Hindlimb muscle (tissue), 1 donor: ENCODE measurements at places on chromosomes 7 and 10. TPM values are rescaled to one million over a fixed set of nuclear protein-coding genes. Genes with fewer than 3 reads are reported as not detected.

DNA sequence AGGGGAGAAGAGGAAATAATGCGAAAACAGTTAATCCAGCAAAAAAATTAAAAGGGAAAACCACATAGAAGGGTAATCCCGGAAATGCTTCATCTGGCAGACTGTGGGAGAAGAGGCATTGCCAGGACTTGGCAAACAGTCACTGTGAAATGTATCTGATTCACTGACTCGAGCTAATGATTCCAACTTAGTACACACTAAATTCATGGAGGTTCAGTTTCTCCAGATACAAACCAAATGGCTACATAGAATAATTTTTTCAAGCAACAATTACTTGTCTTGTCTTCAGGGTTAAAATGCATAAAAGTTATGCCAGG is 36.4 kb downstream of the GDI2 start:
- peak; percentile 41 for DNase-seq

Gene AKR1C4
- not detected for polyA plus RNA-seq

Gene NYAP1
- 2.2 TPM for polyA plus RNA-seq

GRCh38 chr10:101330631-101331225 is 23.2 kb upstream of the BTRC start:
- DNase-seq, result no peak

GRCh38 chr7:42946627-42946950 is 14.4 kb downstream of the MRPL32 start:
- DNase-seq, result no peak

DNA sequence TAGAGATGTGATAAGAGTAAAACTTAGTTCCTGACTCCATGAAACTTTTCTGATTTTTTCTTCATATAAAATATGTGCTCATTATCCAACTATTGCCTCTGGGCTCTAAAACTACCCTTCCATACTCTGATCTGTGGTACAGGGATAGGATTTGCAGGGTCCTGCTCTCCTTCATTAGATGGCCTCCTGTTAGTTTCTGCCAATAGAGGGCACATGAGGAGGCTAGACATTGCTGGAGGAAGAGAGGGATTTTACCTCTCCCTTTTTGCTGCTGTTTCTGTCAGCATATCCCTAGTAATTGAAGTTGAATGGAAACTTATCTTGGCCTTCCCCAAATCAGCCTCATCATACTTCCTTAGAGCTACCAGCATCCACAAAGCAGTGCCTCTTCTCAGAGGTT is 269.4 kb downstream of the NXPH1 start:
- DNase-seq, result no peak

- DNase-seq, result no peak
These were observed 292.3 kb downstream of the SORCS1 start for GRCh38 chr10:106872176-106872575.

Gene PON1
- 0.46 TPM for polyA plus RNA-seq

Gene GATA3
- polyA plus RNA-seq, result 1.0 TPM

DNA sequence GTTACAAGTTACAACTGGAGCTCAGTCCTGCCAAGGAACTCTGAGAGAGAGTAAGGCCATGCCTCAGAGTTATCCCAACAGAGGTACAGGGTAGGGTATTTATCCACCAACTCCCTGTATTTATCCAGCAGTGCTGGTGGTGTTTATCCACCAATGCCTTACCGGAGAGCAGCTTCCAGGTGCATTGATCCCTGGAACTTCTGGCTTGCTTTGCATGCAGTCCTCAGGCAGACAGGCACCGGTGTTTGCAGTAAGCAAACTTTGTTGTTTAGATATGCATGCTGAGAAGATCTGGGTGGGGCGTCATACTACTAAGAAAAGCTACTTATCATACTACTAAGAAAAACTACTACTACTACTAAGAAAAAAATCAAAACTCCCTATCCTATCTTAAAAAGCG is 92.4 kb downstream of the CYP26A1 start:
- no peak for DNase-seq

Gene DDX56
- polyA plus RNA-seq, result 54.0 TPM

DNA sequence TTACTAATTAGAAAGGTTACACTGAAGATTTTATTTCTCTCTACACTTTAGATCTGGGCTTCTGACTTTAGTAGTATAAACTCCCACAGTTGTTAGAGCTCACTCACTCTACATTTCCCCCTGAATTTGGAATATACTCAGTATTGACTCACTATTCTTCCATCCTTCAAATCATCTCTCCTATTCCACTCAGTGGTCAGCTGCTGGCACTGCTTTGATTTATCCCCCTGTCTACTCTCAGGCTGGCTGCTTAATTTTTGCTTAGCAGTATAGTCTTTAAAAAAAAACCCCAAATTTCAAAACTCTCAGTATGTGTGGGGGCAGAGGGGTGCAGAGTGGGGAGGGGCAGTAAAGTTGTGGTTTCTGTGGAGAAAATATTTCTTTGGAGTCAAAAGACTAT is 68.9 kb downstream of the CDK6 start:
- DNase-seq, result no peak

DNA sequence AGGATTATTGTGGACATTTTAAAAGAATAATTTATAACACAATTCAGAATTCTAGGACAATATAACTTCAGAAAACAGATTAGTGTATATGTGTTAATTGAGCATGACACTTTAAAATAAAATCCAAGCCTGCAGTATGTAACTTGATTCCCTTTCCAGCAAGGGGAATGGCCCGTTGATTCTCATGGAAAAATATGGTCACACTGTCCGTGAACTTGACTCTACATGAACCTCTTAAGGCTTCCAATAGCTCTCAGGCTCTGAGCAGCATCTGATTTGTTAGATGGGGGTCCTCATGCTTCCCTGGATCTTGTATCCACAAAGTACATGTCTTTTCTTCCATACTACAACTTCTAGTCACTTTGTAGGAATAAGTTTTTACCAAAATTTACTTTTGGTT is 85.5 kb upstream of the AKR1E2 start:
- no peak for DNase-seq

Gene MSRB2
- 57.7 TPM for polyA plus RNA-seq

Gene ZNF503
- 9.7 TPM for polyA plus RNA-seq

Gene MCM10
- polyA plus RNA-seq, result 4.8 TPM

GRCh38 chr10:33211106-33211878 is 123.2 kb downstream of the NRP1 start:
- DNase-seq, result no peak

GRCh38 chr10:6052247-6053221 is 9.6 kb downstream of the IL2RA start:
- DNase-seq, result no peak

DNA sequence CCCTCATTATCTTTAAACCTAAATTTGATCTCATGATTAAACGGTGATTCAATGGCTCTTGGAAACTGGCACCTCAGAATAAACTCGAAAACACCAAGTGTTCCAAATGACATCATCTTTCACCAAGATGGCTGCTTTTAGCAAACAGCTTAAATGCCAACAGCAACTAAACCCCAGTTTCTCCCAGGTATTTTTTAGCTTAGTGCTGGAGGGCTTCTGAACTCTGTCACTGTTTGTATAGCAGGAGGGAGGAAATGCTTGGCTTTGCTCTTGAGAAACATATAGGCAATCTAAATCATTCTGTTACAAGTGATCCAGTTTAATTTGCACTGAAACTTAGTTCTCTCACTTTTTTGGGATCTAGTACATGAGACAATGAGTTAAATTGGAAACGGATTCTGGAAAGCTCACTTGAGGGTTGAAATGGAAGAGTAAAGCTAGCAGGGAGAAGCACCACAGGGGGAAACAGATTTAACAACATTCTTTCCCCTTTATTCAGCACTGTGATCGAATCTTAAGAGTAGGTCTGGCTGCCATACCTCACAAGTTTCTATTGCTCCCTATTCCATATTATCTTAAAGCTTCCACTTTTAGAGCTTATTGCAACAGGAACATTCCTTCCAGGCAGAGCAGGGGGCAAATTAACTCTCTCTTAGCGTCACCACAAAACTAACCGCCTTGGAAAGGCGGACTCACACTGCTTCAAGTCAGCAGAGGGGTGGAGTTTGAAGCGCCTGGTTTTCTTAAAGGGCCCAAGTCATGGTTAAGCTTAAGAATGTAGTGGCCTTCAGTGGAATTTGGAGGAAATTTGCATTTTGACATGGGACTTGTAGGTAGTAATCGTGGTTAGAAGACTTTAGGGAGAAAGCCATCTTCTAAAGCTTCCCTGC is 1.8 kb upstream of the CCDC6 start:
- DNase-seq, result peak; percentile 68

GRCh38 chr7:70301673-70302185 is 703.5 kb downstream of the AUTS2 start:
- no peak for DNase-seq

- DNase-seq, result no peak
These were observed 1193.4 kb downstream of the SORCS3 start for GRCh38 chr10:105834261-105835059.

- DNase-seq, result no peak
These were observed 77.6 kb downstream of the COBL start for GRCh38 chr7:51238981-51239495.

GRCh38 chr7:98872328-98872924 is 2.6 kb upstream of the TMEM130 start:
- DNase-seq, result no peak

DNA sequence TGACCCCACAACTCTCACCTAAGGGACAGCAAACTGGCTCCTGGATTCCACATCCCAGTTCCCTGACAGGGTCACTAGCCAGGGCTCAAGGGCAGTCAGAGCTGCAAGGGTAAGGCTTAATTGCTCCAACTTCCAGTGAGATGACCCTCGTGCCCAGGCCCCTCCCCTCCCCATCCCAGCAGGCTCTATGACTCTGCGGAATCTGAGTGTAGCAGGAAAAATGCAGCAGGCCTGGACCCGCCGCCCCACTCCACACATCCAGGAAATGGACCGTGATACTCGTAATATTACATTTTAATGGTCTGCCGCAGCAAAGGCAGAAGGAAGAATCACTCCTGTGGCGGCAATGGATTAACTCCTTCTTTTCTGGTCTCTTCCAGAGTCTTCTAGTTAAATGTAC is 91.7 kb upstream of the CHST15 start:
- no peak for DNase-seq

DNA sequence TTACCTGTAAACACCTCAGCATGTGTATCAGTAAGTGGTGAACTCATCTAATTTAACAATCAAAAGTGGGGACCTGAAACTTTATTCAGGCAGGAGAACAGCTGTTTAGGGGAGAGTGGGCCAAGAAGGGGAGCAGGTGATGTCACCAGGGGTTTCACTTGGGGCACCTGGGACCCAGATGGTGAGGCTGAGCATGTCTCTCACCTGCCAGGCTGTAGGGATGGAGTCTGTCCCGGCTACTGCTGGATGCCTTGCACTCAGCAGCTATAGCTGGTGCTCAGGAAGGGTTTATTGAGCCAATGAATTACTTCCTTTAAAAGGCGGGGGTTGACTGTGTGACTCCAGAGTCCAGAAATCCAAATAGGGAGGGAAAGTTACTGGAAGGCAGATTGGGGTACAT is 23.0 kb downstream of the CDH23 start:
- DNase-seq, result no peak

DNA sequence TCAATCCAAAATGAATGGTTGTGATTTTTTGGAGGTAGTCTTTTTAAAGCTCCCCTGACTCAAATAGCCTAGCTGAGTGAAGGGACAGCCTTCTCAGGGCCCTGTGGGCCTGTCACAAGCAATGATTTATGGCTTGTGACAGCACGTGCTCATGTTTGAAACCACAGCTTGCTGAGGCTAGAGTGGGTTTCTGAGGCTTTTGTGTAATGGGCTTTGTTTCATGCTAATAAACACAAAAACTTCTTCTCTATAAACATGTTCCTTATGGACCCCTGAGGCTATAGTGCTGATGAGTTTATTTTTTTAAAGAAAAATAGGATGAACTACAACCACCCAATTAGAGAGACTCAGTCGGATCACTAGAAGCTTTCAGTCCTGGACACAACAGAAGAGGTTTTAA is 36.1 kb upstream of the BET1 start:
- no peak for DNase-seq

GRCh38 chr7:8290645-8291308 is 28.8 kb upstream of the ICA1 start:
- no peak for DNase-seq

Gene TLL2
- polyA plus RNA-seq, result 0.72 TPM

Gene GPC2
- 10.1 TPM for polyA plus RNA-seq

Gene OAT
- polyA plus RNA-seq, result 50.8 TPM

Gene MKX
- polyA plus RNA-seq, result 0.93 TPM

GRCh38 chr7:67692425-67692824 is 695.8 kb downstream of the TYW1 start:
- no peak for DNase-seq

- no peak for DNase-seq
These were observed 28.7 kb downstream of the GIMAP8 start for GRCh38 chr7:150479023-150479716.

Gene OIT3
- polyA plus RNA-seq, result 10.3 TPM

- DNase-seq, result no peak
These were observed 27.6 kb downstream of the SPAG6 start for GRCh38 chr10:22372917-22373316.

GRCh38 chr10:118311505-118311904 is 30.6 kb downstream of the FAM204A start:
- no peak for DNase-seq

DNA sequence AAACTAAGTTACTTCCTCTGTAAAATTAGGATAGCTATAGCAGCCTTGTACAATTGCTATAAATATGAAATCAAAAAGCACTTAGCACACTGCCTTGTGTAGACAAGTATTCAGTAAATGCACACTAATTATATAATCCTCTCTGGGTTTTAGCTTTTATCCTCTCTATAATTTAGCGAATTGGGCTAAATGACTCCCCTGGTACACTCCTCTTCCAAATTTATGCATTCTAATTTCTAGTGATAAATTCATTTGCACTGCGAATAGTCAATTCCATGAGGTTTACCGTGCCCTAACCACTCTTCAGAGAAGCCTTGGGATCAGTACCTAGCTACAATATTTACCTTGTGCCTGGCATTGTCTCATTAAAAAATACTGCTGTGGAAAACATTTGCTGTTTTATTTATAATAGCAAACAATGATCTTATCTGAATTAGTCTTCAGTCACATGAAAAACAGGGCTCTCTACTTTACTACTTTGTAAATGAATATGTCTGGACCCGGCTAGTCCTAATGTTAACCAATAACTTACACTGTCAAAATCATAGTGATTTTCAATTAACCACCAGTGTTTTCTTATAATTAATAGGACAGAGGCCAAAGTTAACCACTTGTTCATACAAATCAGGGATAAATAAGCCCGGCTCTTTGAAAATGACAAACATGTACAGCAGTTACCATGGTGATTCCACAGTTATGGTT is 577.9 kb downstream of the IPMK start:
- DNase-seq, result no peak

Gene RBP3
- 0.12 TPM for polyA plus RNA-seq

Gene ITGA8
- polyA plus RNA-seq, result 6.6 TPM

- no peak for DNase-seq
These were observed 105.6 kb downstream of the RNLS start for GRCh38 chr10:88477343-88478085.

GRCh38 chr7:106888204-106888603 is 23.1 kb downstream of the PIK3CG start:
- no peak for DNase-seq
